ENCODE measurements at places on chromosomes 7 and 10.
A peak's percentile ranks its signal among the peaks of the same experiment; 100 is the strongest.

- H3K4me3 ChIP-seq, result no peak overlapping the region
- H3K27me3 ChIP-seq, result no peaks in the 10 kb centered on the region
- no peaks in the 10 kb centered on the region for H3K36me3 ChIP-seq
- H3K27ac ChIP-seq, result no peak overlapping the region
- no peak for DNase-seq
Measured at GRCh38 chr7:73394422-73394821, 39.2 kb upstream of the FZD9 start.

DNA sequence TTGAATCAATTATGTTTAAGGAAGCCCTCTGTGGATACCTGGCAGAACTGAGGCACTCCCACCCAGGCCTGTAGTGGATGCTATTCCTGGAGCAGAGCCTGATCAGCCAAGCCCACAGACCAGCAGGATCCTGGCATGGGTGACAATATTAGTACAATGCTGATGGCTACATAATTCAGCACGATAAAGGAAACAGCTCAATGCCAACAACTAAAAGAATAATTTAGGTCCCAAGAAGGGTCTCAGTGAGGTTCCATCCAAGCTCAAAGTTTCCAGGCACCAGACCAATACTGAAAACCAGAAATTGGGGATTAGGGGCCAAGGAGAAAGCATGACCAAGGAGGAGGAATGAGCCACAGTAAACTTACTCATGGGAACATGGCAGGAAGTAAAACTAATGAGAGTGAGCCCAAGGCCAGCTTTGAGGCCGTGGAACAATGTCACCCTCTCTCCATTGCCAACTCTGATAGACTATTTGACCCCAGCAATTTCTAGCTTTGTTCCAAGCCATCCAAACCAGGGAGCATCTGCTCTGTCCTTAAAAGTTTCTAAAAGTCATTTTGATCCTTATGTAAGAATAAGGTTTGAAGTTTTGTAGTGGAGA lies 1082.4 kb downstream of the KCNMA1 start:
- no peak overlapping the region for H3K4me3 ChIP-seq
- peak overlapping the region; percentile 17 for H3K27ac ChIP-seq
- no peaks in the 10 kb centered on the region for H3K36me3 ChIP-seq
- DNase-seq, result peak; percentile 50
- H3K4me1 ChIP-seq, result peaks cover 25% of the 10 kb centered on the region

GRCh38 chr10:28850784-28851183 lies 173.5 kb downstream of the BAMBI start:
- no peaks in the 10 kb centered on the region for H3K36me3 ChIP-seq
- no peak overlapping the region for H3K4me3 ChIP-seq
- DNase-seq, result no peak
- H3K27me3 ChIP-seq, result no peaks in the 10 kb centered on the region
- no peak overlapping the region for H3K27ac ChIP-seq

DNA sequence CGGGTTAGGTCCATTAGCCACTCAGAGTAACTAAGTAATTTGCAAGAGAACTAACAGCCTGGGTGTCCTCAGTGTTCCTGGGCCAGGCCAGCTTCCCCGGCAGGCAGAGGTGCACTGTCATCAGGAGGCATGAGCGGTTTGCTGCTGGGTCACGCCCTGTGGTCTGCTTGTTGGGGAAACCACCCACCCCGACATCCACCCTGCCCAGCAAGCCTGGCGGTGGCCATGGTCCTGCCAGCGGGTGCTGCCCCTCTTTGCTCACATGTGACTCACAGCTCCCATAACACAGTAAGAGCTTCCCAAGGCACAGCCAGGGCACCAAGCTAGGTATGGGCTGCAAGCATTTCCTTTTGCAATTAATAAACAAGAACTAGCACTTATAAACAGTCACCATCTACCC lies 75.9 kb downstream of the RGS10 start:
- H3K4me1 ChIP-seq, result no peaks in the 10 kb centered on the region
- H3K36me3 ChIP-seq, result no peaks in the 10 kb centered on the region
- no peak overlapping the region for H3K27ac ChIP-seq
- no peak overlapping the region for H3K4me3 ChIP-seq
- no peaks in the 10 kb centered on the region for H3K27me3 ChIP-seq

DNA sequence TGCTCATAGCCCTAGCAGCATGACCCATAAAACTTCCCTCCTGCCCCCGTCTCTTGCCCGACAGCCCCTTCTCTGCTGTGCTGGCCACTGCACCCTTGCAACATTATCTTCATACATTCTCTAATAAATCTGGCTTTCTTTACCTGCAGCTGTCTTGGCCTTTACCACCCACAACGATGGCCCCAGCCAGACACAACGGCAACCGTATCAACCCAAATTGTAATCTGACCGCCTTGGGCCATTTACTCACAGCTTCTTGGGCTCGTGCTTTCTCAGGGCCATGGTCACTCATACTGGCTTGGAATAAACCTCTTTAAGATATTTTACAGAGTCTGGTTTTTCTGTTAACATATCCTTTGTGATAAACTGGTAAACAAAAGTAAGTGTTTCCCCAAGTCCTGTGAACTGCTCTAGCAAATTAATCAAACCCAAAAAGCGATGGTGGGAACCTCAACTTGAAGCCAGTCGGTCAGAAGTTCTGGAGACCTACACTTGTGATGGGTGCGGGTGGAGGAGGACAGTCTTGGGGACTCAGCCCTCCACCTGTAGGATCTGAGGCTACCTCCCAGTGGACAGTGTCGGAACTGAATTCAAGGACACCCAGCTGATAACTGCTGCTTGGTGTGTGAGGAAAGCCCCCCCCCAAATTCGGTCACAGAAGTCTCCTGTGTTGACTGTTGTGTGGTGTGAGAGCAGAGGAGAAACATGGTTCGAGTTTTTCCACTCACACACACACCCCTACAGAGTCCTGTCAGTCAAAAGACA lies 87.6 kb upstream of the ATP6V0A4 start:
- H3K4me3 ChIP-seq, result no peak overlapping the region
- peaks cover 4% of the 10 kb centered on the region for H3K4me1 ChIP-seq
- H3K27ac ChIP-seq, result no peak overlapping the region
- DNase-seq, result no peak

DNA sequence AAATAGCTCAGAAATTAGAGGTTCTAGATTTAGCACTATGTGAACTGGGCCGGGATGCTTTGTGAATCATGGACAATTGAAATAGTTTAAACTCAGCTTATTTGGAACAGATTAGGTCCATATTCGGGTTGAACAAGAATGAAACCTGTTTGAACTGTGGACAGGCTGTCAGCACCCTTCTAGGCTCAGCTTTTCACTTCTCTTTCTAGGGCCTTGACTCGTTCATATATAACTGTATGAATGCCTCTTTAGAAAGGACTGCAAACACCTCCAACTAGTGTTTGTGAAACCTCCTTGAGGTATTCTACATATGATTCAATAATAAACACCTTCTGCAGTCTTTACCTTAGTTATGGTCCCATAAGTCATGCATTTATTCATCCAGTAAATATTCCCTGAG lies 115.6 kb downstream of the REEP3 start:
- H3K27me3 ChIP-seq, result no peaks in the 10 kb centered on the region
- H3K27ac ChIP-seq, result no peak overlapping the region
- H3K4me3 ChIP-seq, result no peak overlapping the region
- no peaks in the 10 kb centered on the region for H3K36me3 ChIP-seq
- H3K4me1 ChIP-seq, result peaks cover 4% of the 10 kb centered on the region

DNA sequence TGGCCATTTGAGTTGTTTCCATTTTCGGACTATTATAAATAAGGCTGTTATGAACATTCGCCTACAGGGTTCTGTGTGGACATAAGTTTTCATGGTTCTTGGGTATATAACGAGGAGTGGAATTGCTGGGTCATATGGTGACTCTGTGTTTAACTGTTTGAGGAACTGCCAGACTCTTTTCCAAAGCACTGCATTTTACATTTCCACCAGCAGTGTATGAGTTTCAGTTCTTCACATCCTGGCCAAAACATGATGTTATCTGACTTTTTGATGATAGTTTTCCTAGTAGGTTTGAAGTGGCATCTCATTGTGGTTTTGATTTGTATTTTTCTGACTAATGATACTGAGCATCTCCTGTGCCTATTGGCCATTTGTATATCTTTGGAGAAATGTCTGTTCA lies 5.4 kb downstream of the SUV39H2 start:
- H3K36me3 ChIP-seq, result no peaks in the 10 kb centered on the region
- no peak overlapping the region for H3K27ac ChIP-seq
- H3K4me1 ChIP-seq, result no peaks in the 10 kb centered on the region
- H3K27me3 ChIP-seq, result no peaks in the 10 kb centered on the region
- H3K4me3 ChIP-seq, result no peak overlapping the region
- DNase-seq, result no peak

- H3K36me3 ChIP-seq, result no peaks in the 10 kb centered on the region
- DNase-seq, result no peak
- peak overlapping the region; percentile 6 for H3K27ac ChIP-seq
- no peak overlapping the region for H3K4me3 ChIP-seq
- H3K27me3 ChIP-seq, result no peaks in the 10 kb centered on the region
- no peaks in the 10 kb centered on the region for H3K4me1 ChIP-seq
Measured at GRCh38 chr10:12358863-12359564, 9.7 kb downstream of the CAMK1D start.

- H3K36me3 ChIP-seq, result no peaks in the 10 kb centered on the region
- H3K4me1 ChIP-seq, result no peaks in the 10 kb centered on the region
- DNase-seq, result no peak
- H3K27me3 ChIP-seq, result no peaks in the 10 kb centered on the region
Measured at GRCh38 chr10:23324351-23324750, 20.2 kb downstream of the C10orf67 start.

DNA sequence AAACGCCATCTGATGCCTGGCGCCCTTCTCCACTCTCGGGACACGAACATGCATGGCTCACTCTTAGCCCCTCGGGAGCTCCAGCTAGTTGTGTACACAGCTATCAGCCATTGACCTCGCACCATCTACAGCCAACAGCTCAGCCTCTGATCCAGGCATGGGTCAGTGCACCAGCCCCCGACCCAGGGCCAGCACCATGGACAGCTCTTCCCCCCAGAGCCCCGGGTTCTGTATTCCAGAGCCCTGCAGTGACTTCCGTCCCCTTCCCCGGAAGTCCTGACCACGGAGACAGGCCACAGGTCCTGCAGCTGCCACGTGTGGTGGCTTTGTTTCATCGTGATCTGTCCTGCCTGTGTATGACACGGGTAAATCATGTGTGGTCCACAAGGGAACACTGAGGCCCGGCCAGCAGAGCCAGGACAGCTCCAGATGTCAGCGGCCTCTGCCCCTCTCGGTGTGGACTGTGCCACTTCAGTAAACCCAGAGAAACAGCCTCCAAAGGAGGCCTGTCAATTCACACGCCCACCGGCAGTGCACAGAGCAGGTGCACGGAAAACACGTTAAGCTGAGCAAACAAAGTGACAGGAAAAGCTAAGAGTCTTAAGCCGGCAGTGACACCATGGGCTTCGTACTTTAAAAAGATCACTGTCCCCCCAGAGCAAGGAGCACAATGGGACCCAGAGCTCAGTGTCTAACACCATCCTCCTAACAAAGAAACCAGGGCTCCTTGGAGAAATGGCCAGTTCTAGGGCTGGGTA lies 13.0 kb downstream of the STK32C start:
- peak; percentile 5 for DNase-seq
- H3K4me3 ChIP-seq, result no peak overlapping the region
- H3K36me3 ChIP-seq, result no peaks in the 10 kb centered on the region
- H3K27me3 ChIP-seq, result no peaks in the 10 kb centered on the region

DNA sequence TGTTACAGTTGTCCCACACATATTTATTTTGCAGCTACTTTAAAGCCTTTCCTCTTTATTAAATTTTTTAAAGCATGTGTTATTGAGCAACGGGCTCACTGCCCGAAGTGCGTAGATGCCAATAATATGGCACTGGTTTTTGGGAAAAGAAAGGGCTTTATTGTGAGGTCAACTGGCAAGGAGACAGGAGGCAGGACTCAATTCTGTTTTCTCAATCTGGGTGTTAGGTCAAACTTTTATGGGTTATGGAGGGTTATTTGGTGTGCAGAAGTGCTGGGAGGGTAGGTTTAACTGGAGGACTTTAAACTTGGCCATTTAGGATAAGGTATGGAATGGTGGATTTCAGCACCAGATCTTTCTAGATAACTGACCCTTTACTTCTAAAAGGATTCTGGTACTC lies 183.6 kb downstream of the LRRC4 start:
- H3K4me1 ChIP-seq, result peaks cover 25% of the 10 kb centered on the region
- DNase-seq, result no peak
- no peak overlapping the region for H3K4me3 ChIP-seq
- no peaks in the 10 kb centered on the region for H3K36me3 ChIP-seq

GRCh38 chr7:122261442-122261841 lies 43.1 kb downstream of the FEZF1 start:
- H3K4me3 ChIP-seq, result no peak overlapping the region
- H3K36me3 ChIP-seq, result no peaks in the 10 kb centered on the region
- no peak overlapping the region for H3K27ac ChIP-seq
- no peak for DNase-seq
- peaks cover 7% of the 10 kb centered on the region for H3K27me3 ChIP-seq
- no peaks in the 10 kb centered on the region for H3K4me1 ChIP-seq

GRCh38 chr10:111565542-111565941 lies 488.7 kb downstream of the ADRA2A start:
- H3K4me1 ChIP-seq, result no peaks in the 10 kb centered on the region
- H3K4me3 ChIP-seq, result no peak overlapping the region
- H3K36me3 ChIP-seq, result no peaks in the 10 kb centered on the region
- no peak for DNase-seq

GRCh38 chr7:159070431-159071148 lies 74.1 kb downstream of the VIPR2 start:
- DNase-seq, result no peak
- H3K36me3 ChIP-seq, result no peaks in the 10 kb centered on the region
- no peaks in the 10 kb centered on the region for H3K4me1 ChIP-seq
- H3K27me3 ChIP-seq, result no peaks in the 10 kb centered on the region
- no peak overlapping the region for H3K27ac ChIP-seq
- no peak overlapping the region for H3K4me3 ChIP-seq

DNA sequence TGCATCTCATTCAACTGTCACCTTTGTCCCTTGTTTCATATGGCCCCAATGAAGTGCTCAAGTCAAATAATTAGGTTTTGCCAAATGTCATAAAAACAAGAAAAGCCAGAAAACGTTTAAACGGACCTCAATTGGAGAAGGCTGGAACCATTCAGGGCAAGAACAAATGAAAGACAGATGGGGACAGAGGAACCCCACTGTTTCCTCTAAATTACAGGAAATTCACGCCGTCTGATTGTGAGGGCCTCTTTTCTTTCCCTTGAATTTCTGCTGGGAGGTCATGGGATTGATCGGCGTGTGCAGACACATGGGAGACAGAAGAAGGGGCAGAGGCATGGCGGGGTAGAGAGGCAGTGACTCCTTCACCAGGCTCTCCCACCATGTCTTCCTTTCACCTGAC lies 656.4 kb downstream of the KCNMA1 start:
- H3K27ac ChIP-seq, result no peak overlapping the region
- H3K4me1 ChIP-seq, result no peaks in the 10 kb centered on the region
- H3K36me3 ChIP-seq, result no peaks in the 10 kb centered on the region
- no peak for DNase-seq
- no peak overlapping the region for H3K4me3 ChIP-seq
- H3K27me3 ChIP-seq, result no peaks in the 10 kb centered on the region

DNA sequence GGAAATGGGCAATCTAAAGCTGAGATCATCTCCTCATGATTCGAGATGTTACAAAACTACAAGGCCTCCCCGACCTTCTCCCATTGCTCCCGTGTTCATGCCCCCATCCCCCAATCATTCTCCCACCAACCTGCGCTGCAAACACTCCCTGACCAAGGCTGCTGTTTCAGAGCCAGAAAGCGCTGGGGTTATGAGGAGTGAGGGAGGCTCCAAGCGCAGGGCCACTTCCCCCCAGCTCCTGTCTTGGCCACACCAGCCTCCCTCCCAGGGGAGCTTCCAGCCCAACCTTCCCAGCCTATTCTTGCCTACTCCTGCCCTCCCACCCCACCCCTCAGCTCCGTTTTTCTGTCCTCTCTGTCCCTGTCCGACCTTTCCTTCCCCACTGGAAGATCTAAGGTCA lies 14.7 kb upstream of the NODAL start:
- no peaks in the 10 kb centered on the region for H3K36me3 ChIP-seq
- H3K27ac ChIP-seq, result no peak overlapping the region
- DNase-seq, result no peak
- H3K4me1 ChIP-seq, result peaks cover 12% of the 10 kb centered on the region
- no peaks in the 10 kb centered on the region for H3K27me3 ChIP-seq

Data from adrenal gland (tissue), 19 donors.